ENCODE measurements at places on chromosomes 3 and 15.
A peak's percentile ranks its signal among the peaks of the same experiment; 100 is the strongest.

DNA sequence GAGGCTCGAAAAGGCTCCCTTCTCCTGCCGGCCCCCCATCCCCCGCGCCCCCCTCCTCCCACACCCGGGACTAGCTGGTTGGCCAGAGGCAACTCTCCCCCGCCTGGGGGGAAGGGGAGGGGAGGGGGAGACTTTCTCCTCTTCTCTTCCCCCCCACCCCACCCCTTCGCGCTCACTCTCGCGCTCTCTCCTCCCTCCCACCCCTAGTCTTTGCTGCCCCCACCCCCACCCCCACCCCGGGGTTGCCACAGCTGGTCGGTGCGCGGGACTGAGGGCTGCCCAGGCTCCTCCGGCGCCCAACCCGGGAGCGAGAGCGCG is 710 bp downstream of the MECOM start:
- no peak for DNase-seq

- DNase-seq, result no peak
Observed at GRCh38 chr15:66115568-66116206, 137.9 kb downstream of the MEGF11 start.

DNA sequence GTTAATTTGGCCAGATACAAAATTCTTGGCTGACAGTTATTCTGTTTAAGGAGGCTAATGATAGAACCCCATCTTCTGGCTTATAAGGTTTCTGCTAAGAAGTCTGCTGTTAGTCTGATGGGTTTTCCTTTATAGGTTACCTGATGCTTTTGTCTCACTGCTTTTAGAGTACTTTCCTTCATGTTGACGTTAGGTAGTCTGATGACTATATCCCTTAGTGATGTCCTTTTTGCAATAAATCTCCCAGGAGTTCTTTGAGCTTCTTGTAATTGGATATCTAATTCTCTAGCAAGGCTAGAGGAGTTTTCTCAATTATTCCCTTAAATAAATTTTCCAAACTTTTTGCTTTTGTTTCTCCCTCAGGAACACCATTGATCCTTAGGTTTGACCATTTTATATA is 114.1 kb upstream of the CDIN1 start:
- DNase-seq, result no peak

- no peak for DNase-seq
Observed at GRCh38 chr3:113105093-113105449, 106.3 kb upstream of the BOC start.

DNA sequence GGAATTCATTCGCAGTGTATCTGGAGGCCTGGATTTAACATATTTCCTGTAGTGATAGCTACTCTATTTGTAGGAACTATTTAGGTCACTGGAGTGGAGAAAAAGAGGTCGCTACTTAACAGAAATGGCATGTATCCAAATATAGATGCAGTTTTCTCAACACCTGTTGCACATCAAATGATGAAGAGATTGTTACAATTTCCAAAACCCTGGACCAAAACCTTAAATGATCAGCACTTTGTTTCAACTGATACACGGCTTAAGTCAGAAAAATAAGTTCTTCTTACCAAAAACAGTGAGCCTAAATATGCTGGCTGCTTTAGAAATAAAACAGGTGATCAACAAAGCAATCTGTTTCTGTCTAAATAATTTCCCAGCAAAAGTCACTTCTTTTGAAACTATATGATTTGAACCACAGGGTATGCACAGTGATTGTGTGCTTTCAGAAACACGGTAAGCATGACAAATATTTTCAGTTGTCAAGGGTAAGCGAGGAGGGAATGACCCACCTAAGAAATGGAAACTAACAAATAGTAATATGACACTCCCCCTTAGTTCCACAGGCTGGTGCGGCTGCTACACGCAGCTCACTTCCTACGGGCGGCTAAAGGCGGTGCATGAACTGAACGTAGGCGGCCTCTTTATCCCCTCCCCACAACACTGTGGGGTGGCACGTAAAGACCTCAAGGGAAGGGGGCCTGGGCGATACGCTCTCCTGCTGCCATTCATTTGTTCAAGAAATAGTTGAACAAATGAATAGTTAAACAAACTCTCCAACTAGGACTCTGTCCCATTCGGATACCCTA is 1.1 kb downstream of the EHD4 start:
- peak; percentile 79 for DNase-seq

GRCh38 chr15:66456211-66456610 is 41.4 kb downstream of the SNAPC5 start:
- no peak for DNase-seq

GRCh38 chr3:13886593-13887129 is 6.8 kb upstream of the WNT7A start:
- DNase-seq, result no peak

DNA sequence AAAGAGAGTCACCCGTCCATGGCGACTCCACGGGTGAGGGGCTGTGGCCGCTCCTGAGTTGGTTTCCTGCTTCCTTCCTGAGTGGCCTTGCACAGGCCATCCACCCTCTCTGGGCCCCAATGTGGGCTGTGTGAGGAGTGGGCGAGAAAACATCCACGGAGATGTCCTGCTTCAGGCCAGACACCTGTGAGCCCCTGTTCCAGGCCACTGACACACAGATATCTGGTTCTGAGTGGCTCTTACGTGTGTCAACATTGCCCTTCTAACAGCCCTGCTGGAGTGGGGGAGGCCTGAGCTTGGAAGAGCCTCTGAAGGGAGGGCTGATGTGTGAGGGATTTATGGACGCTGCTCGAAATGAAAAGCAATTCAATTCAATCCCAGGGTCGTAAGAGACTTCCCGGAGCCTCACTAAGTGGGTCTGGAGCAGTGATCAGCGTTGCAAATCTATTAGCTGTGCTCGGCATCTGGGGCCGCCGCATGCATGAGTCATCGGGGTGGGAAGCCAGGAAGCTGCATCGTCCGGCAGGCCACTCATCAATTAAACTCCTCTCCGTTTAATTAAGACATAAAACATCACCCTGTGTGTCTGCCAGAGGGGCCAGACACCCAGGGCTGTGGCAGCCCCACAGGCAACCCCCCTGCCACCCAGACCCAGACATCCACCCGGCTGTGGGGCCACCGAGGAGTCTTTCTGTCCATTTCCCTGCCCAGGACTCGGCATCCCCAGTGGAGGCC is 20.0 kb upstream of the PRR23E start:
- DNase-seq, result peak; percentile 96

- DNase-seq, result no peak
Observed at GRCh38 chr3:65889707-65890099, 149.0 kb downstream of the MAGI1 start.

DNA sequence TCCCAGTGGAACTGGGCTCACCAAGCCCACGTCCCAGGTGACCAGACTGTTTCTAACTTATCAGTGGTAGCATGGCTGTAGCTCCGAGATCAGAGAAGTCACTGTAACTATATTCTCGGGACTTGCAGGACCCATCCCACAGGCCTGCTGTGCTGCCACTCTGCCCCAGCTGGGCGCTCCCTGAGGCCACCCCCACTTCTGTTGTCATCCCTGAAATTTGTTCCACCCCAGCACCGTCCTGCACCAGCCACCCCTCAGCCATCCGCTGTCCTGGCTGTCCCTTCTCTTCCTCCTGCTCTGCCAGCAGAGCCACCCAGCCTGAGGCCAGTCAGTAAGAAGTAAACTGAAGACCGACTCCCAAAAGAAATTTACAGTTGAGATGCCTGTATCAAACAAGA is 33.0 kb upstream of the VILL start:
- no peak for DNase-seq

DNA sequence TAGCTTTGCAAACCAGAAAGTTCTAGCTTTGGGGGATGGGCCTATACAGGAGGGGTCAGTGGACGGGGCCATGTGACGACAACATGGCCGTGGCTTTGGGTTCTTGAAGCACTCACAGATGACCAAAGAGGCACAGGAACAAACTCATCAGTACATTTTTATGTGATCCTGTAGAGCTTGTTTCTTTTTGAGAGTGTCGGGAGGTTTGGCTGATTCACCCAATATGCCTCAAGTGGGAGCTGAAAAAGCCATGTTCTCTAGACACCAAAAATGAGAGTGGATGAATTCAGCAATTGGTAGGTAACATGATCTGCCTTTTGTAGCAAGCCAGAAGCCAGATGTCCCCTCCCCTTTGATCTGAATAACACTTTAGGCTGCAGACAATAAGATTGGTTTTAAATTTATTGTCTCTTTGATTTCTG is 30.1 kb downstream of the GREM1 start:
- DNase-seq, result no peak

- DNase-seq, result no peak
Observed at GRCh38 chr3:72407766-72408165, 440.5 kb downstream of the SHQ1 start.

DNA sequence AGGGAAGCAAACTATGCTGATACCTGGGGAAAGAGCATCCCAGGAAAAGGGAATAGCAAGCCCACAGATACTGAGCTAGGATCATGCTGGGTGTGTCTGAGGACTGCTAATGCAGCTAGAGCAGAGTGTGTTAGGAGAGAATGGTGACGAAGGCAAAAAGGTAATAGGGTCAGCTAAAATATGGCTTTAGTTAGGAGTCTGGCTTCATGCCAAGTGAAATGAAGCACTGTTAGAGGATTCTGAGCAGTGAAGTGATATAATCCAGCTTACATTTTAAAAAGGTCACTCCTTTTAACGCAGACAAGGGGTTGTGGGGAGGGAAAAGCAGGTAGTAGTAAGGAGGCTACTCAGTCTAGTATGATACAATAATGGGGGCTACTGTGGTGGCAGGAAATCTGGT is 30.4 kb downstream of the SECISBP2L start:
- DNase-seq, result no peak

- peak; percentile 29 for DNase-seq
Observed at GRCh38 chr3:158839966-158840365, 38.1 kb downstream of the MFSD1 start.

DNA sequence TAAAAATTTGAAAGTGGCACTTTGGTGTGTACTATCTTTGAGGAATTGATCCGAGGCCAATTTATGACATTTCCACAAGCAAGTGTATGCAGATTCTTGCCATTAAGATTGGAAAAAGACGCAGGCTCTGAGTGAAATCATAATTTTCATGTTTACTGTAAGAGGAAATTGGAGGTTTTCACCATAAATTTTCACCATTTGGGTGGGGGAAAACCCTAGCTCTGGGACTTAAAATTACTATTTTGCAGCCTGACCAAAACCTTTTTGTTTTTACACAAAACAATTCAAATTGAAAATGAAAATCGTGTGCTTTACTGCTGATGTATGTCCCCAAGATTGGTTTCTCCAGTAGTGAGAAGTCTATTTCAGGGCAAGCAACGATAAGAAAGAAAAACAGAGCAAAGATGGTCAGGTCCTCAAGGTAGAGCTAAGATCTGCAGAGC is 282.6 kb downstream of the FOXP1 start:
- DNase-seq, result no peak

DNA sequence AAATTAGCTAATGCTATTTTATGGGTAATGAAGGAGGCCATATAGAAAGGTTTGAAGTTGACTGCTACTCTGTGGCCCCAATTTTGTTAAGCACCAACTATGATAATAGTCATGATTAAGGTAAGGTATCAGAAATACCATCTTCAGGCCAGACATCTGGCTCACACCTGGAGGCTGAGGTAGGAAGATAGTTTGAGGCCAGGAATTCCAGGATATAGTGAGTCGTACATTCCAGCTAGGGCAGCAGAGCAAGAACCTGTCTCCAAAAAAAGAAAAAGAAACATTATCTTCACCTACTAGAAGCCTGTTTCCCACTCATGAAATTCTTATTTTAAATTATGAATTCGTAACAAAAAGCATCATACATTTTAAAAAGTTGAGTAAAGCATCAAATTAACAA is 64.4 kb downstream of the LRRC28 start:
- DNase-seq, result no peak

DNA sequence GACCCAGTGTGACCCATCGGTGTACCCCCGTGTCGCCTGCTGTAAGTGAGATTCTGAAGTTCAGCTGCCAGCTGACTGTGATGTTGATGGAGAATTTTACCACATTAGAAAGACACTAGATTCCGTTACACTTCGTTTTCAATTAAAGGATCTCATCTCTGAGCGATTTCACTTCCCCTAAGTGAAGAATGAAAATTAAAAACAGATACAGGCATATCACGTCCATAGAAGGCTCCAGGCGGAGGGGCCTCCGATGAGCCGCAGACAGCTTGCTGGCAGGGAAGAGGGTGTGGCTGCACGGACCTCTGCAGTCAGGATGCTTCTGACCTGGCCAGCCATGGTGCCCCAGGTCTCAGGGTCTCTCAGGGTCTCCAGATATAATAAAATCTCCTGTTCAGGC is 6.6 kb upstream of the CPN2 start:
- DNase-seq, result no peak

GRCh38 chr3:126979046-126979628 is 3.8 kb upstream of the PLXNA1 start:
- DNase-seq, result no peak
